Foreskin keratinocyte (primary cell): ENCODE measurements at places on chromosomes 13 and 19. TPM values are rescaled to one million over a fixed set of nuclear protein-coding genes. Genes with fewer than 3 reads are reported as not detected.

Gene CYTH2
- total RNA-seq = 33.5 and 34.1 TPM in 2 replicates

GRCh38 chr19:29539670-29540069 is 13.9 kb downstream of the VSTM2B start:
- no peak for DNase-seq

DNA sequence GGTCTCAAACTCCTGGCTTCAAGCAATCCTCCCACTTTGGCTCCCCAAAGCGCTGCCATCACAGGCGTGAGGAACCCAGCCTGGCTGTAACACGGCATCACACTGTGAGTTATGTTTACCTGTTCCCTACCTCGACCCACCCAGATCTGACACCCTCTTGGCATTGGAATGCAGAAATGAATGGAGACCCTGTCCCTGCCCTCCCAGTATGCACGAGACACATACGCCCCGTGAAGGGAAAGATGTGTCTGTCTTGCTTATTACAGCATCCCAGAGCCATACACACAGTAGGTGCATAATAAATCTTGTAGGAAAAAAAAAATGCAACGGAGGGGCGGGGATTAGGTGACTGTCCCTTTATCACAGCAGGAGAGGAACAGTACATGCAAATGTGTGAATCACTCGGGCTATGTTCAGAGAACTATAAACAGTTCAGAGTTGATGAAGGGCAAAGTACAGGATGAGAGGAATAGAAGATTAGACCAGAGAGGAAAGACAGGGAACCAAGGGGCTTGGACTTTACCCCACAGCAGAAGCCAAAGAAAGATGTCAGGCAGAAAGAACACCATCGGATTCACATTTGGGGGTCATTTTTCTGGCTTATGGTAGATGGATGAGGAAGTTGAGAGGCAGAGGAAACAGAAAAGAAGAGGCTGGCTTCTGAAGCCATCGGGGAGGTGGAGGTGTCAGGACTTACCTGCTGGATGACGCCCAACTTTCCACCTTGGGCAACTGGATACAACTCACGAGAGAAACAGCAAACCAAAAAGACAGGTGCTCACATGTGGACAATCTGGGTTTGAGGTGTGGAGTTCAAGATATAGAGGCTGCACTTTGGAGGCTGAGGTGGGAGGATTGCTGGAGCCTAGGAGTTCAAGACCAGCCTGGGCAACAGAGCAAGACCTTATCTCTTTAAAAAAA is 94.3 kb downstream of the INSR start:
- no peak for DNase-seq

GRCh38 chr13:106883976-106884375 is 316.0 kb upstream of the ARGLU1 start:
- no peak for DNase-seq

- DNase-seq = no peak
Measured at GRCh38 chr13:40171566-40171965, 494.9 kb downstream of the FOXO1 start.

Gene KLK14
- not detected in 2 replicates for total RNA-seq

DNA sequence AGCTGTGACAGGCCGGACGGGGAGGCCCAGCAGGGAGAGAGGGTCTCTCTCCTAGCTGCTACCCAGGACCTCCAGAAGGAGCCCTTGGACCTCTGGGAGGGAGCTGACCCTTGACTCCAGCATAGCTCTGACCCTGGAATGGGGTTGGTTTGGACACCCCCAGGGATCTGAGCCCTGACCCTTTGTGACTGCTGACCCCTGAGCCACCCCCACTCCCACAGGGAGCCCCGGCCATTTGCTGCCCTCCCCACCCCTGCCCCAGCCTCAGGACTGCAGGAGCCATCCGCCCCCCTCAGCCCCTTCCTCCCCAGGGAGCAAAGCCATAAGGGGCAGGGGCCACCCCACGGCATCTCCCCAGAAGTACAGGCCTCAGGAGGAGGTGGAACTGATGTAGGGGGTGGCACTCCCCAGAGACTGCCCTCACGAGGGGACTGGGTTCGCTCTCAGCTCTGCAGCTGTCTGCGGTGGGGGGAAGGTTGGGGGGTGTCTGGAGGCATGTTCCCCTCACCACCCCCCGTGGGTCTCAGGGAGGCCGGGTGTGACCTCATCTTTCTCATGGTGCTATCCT is 7.0 kb downstream of the COX6B2 start:
- no peak for DNase-seq

- DNase-seq = peak; percentile 28
Measured at GRCh38 chr13:66618702-66619101, 611.4 kb downstream of the PCDH9 start.

Gene PABPC3
- total RNA-seq = 0.14 and 0.17 TPM in 2 replicates

- no peak for DNase-seq
Measured at GRCh38 chr19:58466089-58466759, 656 bp upstream of the ZNF324 start.

DNA sequence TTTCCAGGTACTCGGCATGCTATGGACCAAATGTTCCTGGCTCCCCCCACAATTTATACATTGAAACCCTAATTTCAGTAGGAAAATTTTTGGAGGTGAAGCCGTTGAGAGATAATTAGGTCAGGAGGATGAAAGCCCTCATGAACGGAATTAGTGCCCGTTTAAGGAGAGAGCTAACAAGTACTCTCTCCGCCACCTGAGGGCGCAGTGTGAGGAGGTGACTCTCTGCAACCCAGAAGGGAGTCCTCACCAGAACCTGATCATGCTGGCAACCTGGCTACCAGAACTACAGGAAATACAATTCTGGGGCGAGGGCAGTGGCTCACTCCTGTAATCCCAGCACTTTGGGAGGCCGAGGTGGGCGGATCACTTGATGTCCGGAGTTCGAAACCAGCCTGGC is 397.8 kb downstream of the SLITRK5 start:
- DNase-seq = no peak

Gene NLRP13
- total RNA-seq = not detected in 2 replicates

GRCh38 chr13:77511552-77511951 is 24.0 kb upstream of the SCEL start:
- no peak for DNase-seq

DNA sequence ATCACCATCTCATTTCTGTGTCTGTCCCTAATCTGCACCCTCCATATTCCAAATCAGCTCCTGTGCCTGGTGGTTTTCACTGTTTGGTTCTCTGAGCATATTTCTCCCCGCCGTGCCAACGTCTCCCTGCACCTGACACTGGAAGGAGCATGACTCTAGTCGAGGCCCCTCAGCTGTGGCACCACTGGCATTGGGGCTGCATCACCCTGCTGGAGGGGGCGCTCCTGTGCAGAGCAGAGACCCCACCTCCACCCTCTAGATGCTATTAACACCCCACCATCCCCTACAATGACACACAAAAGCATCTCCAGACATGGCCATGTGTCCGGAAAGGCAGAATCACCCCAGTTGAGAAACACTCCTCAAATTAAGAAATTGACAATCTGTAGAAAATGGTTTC is 20.8 kb downstream of the ZSCAN5C start:
- DNase-seq = no peak

DNA sequence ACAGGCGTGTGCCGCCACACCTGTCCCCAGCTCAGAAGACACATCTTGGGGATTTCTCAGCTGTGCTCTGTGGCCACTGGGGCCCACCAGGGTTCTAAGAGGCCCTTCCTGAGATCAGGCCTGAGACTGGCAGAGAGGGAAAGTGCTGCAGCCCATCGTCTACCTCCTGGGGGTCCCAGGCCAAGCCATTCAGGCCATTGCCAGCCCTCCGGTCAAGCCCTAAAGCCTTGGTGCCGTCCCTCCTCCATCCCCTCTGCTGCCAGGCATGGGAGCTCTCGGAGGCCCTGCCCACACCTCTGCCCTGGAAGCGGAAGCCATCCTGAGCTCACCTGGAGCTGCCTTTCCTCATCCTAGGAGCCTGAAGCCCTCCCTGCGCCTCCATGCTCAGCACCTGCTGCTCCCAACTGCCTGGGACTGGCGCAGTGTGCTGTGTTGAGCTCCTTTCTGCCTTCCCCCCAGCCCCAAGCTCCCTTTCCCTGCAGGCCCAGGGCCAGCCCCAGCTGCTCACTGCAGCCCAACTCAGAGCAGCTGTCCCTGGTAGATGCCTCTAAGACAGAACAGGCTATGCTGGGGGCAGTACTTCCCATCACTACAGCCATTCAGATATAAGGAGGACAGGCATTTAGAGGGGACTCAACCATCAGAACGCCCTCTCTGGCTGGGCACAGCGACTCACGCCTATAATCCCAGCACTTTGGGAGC is 2.9 kb downstream of the SLC7A9 start:
- DNase-seq = no peak

DNA sequence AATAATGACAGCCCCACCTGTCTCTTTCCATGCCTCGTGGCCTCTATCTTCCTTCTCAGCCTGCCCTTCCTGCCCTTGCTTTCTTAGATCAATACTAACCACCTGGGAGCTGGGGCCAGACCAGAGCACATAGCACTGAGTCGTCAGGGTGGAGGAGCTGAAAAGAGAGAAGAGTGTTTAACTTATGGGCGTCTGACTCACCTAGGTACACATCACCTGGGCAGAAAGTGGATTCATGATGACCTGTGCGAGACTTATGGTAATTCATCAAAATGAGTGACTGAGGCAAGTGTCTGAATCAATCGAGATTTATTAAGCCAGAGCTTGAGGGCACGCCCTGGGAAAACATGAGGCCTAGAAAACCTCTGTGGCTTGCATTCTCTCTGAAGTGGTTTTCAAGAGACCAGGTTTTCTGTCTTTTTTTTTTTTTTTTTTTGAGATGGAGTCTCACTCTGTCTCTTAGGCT is 19.2 kb downstream of the CEACAM6 start:
- peak; percentile 91 for DNase-seq

Gene NBEA
- 0.03 and 0.07 TPM in 2 replicates for total RNA-seq

DNA sequence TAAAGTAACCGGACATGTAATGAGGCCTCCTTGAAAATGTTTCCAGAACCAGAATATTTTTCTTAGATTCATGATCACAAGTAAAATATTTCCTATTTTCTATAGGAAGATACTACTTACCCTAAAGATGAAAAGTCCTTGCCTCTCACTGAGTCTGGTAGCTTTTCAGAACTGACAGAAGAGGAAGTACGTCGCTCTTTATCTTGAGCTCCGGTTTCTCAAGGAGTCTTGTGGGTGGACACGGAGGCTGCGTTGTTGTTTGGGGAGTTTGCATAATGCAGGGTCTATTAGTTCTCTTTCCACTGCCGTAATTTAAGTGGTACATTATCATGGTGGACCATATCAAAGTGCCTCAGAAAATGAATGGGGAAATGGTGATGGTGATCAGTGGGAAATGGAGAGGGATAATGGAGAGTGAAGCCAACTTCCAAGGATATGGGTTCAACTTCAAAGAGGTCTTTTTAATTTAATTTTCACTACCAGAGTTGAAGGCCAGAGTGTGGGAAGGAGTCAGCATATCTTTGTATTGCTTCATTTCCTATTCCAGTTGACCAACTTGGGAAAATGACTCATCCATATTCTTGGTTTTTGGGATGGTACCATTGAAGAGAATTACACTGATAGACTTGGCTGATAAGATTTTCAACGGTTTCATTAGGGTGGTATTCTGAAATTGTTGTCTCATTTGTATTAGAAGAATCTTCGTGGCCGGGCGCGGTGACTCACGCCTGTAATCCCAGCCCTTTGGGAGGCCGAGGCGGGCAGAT is 23.4 kb downstream of the MBD3L2B start:
- DNase-seq = no peak

DNA sequence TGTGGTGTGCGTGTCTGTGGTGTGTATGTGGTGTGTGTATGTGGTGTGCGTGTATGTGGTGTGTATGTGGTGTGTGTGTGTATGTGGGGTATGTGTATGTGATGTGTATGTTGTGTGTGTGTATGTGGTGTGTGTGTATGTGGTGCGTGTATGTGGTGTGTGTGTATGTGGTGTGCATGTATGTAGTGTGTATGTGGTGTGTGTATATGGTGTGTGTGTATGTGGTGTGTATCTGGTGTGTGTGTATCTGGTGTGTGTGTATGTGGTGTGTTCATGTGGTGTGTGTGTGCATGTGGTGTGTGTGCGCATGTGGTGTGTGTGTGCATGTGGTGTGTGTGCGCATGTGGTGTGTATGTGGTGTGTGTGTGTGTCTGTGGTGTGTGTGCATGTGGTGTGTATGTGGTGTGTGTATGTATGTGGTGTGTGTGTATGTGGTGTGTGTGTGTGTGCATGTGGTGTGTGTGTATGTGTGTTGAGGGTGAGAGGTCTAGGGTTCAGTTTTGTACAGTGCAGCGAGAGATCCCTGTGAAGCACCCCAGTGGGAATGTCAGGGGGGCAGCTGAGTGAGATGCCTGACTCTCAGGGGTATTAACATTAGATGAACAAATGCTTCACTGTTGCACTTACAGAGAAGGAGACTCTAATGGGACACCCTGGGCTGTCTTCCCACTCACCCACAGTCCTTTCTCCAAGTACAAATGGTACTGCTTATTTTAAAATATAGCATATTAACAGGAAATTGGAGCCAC is 61.3 kb upstream of the MEDAG start:
- DNase-seq = no peak

Gene CRLF1
- total RNA-seq = 0.37 and 0.60 TPM in 2 replicates

GRCh38 chr13:38804536-38804935 is 117.7 kb downstream of the FREM2 start:
- DNase-seq = peak; percentile 44

Gene CD209
- not detected in 2 replicates for total RNA-seq

Gene C19orf33
- 513 and 634 TPM in 2 replicates for total RNA-seq

DNA sequence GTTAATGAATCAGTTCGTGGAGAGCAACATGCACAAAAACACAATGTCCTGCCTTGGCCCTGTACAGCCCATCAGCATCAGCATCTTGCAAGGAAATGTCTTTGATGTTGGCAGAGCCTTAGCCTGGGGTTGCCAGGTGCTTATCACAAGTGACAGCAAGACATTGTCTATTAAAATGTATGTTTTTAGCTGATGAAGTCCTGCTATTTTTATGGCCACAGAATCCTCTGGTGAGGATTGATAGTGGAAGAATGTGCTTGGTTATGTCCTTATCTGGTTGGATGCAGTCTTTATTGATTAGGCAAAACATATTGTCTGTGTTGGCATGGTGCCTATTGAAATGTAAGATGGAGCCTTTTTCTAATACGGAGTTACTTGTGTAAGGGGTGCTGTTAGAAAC is 1427.0 kb upstream of the MIR17HG start:
- no peak for DNase-seq

DNA sequence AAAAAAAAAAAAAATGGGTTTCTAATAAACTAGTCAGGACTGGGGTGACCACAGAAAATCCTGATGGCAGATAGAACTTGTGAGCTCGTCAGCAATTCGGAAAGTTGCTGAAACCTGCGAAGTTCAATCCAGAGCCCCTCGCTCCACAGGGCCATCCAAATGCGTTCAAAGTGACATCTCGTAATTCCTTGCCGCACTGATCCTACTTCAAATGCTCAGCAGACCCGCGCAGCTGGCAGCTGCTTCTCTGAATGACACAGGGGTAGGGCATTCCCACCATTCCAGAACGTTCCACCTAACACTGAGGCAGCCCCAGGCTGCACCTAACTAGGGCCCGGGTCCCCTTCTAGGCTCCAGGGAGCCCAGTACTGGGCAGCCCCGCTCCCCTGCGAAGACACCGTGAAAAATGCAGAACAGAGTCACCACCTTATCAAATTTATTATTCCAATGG is 4.8 kb upstream of the DAPK3 start:
- DNase-seq = no peak

- no peak for DNase-seq
Measured at GRCh38 chr19:13606156-13606555, 99.9 kb upstream of the CACNA1A start.

Gene CYP2F1
- total RNA-seq = not detected in 2 replicates
